ENCODE measurements at places on chromosomes 4 and X. TPM values are rescaled to one million over a fixed set of nuclear protein-coding genes. Genes with fewer than 3 reads are reported as not detected.

DNA sequence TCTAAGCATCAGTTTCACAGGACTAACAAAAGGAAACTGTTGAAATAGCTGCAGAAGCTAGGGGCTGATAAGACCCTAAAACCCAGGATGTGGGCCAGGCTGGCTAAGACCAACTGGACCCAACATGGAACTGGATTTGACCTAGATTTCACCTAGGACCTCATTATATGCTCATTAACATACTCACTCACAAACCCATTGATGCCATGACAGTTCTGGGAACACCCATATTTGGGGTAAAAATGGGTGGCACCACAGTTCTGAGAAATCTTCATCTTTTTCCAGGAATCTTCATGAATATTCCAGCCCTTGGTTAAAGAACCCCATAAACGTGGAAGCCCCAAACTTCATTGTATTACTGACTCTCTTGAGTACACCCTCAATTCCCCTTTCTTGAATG is 41.1 kb downstream of the HSD17B13 start:
- no peak for DNase-seq

PCDH7 gene
- 18.4 TPM for total RNA-seq

- no peak for DNase-seq
Measured at GRCh38 chr4:105470766-105471165, 3.1 kb downstream of the PPA2 start.

DNA sequence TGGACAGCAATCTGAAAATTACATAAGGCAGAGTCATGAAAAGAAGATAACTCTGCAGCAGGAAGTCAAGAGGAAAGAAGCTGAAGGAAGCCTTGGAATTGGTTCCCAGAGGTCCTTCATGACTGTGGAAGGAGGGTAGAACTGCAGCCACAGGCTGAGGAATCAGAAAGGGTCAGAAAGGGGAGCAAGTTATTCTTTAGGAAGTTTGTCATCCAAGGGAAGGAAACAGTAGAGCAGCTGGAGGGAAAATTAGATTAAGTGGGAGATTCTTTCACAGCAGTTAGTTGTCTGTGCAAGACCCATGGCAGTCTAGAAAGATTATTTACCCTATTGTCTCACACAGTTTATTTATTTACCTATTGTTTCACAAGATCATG is 9.3 kb upstream of the ADH1C start:
- DNase-seq: no peak

DNA sequence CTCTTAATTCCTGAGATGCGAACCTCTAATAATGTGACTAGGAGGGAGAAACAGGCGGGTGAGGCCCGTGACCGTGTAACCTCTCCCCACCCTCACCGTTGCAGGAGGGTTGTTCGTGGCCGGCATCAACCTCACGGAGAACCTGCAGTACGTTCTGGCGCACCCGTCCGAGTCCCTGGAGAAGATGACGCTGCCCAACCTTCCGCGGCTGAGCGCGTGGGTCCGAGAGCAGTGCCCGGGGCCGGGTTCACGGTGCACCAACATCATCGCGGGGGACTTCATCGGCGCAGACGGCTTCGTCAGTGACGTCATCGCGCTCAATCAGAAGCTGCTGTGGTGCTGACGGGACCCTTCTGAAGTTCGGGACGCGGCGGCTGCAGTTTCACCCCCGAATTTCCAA is 17.8 kb downstream of the PLCXD1 start:
- DNase-seq: no peak

SSX4B gene
- total RNA-seq: not detected

GRCh38 chr4:162201673-162202072 is 37.9 kb upstream of the FSTL5 start:
- no peak for DNase-seq

CT47B1 gene
- total RNA-seq: not detected

DNA sequence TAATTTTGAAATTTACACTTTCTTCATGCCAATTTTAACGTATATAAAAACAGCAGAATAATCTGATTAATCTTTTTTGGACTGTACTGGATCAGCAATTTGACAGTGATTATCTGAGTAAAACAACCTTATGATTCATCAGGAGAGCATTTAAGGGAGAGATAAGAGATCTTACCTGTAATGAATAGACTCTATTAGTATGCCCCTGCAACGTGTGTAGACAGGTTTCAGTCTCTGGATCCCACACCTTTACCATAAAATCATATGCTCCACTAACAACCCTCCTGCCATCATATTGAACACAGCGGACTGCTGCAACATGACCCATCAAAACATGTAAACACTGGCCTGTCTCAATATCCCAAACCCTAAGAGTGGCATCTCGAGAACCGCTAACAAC is 210.1 kb downstream of the FBXW7 start:
- DNase-seq: no peak

DNA sequence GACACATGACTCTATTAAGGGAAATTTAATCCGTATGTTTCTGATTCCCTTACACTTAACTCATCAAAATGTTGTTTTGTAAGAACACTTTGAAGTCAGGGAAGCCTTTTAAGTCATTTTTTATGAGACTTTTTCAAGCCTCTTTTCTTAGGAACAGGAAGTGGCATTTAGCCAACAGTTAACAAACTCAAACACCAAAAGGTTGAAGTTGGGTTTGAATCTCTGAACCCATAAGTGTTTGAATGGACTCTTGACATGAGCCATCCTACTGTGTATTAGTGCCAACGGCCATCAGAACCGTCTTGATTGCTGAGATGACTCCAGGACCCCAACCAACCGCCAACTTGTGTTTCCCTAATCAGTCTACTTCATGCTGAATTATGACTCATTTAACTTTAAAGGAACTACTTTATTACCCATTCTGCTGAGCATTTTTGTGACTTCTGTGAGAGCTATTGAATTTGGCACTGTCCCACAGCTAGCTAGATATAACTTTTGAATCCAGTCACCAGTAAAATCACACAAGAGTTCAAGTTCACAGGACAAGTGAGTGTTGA is 209.1 kb upstream of the FAT1 start:
- no peak for DNase-seq

PNPLA4 gene
- 31.8 TPM for total RNA-seq

- DNase-seq: no peak
Measured at GRCh38 chr4:184937745-184938144, 80.5 kb upstream of the HELT start.

DNA sequence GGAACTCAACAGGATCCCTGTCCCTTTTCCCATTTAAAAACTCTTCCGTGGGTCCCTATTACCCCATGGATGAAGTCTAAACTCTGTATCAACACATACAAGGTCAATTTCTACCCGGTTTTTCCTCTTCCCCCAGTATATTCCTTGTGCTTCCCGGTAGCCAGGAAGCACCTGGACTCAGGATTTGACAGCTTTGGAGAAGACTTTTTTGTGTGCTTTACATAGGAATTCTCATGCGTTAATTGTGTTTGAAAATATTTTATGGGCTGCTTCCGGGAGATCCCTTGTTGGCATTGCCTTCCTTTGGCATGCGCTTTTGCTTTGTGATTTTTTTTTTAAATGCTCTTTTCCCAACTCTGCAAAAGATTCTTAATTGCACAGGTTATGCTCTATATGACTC is 7.2 kb downstream of the SMS start:
- DNase-seq: no peak

RAB40AL gene
- total RNA-seq: 2.3 TPM

- DNase-seq: no peak
Measured at GRCh38 chr4:19317377-19317776, 934.3 kb upstream of the SLIT2 start.

- no peak for DNase-seq
Measured at GRCh38 chr4:9970399-9971011, 50.8 kb downstream of the SLC2A9 start.

GLOD5 gene
- not detected for total RNA-seq

DNA sequence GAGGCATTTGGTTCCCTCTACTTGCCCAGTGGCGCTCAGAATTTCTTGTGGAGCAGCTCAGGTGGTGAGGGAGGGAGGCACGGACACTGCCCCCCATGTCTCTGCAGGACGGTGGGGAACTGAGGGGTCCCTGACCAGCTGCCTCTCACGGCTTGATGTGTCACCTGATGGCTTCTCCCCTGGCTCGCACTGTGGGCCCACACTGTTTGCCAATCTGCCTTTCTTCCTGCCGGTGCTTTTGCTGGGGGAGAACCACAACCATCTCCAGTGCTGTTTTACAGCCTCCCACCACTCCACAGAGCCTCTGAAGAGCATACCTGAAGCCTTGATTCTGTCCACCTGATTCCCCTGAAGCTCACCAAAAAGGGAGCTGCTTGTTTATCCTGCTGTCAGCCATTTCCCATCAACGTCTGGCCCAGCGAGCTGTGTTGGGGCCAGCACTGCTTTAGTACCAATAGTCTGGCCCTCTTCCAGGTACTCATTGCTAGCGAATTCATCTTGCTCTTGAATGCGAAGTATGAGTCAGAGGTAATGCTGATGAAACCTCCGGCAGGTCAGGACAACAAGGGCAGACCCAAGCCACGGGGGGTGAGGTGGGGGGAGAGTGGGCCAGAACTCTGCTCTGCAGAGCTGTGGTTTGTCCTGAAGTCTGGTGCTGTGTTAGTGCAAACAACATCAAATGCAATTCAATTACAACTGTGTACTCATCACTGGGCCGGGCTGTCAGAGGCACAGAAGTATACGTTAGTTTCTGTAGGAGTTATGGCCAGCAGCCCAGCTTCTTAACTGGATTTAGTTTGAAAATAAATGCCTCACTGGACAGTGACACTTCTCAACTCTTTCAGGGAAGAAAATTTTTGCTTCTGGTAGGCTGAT is 208.3 kb upstream of the JADE1 start:
- DNase-seq: peak; percentile 87

GRCh38 chr4:144203155-144203554 is 62.6 kb upstream of the GYPA start:
- no peak for DNase-seq

- no peak for DNase-seq
Measured at GRCh38 chr4:16694173-16694883, 204.1 kb downstream of the LDB2 start.

DNA sequence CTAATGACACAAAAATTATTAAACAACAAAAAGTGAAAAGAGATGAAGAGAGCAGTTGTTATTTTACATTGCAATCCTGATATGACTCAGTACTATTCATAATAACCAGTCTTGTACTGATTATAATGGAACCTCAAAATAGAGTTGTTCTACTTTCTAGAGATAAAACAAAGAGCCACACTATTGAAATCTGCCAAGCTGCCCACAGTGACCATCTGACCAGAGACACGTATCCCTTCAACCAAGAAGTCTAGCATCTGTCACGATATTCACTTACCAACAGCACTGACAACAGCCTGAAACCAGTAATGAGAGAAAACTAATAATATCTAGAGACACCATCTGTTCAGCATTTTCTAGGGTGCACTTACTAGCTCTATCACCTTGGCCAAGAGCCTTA is 466.7 kb downstream of the NKX6-1 start:
- no peak for DNase-seq

DNA sequence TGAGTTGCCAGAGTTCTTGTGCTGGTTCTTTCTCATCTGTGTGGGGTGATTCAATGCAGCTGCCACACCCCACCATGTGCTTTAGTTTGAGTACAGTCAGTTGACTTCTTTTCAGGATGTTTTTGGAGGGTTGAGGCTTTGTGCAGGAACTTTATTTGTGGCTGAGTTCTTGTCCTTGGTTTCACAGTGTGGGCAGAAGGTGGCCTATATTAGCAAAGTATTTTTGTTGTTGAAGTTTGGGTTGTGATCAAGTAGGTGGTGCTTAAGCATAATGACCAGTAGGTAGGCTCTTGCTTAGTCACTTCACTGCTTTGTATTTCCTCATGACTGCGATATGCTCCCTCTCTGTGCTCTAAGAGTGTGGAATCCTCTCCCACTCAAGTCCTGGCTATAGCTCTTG is 80.3 kb downstream of the ARHGAP24 start:
- no peak for DNase-seq

- DNase-seq: no peak
Measured at GRCh38 chr4:184765473-184766340, 31.8 kb upstream of the CENPU start.

LANCL3 gene
- 1.9 TPM for total RNA-seq

DNA sequence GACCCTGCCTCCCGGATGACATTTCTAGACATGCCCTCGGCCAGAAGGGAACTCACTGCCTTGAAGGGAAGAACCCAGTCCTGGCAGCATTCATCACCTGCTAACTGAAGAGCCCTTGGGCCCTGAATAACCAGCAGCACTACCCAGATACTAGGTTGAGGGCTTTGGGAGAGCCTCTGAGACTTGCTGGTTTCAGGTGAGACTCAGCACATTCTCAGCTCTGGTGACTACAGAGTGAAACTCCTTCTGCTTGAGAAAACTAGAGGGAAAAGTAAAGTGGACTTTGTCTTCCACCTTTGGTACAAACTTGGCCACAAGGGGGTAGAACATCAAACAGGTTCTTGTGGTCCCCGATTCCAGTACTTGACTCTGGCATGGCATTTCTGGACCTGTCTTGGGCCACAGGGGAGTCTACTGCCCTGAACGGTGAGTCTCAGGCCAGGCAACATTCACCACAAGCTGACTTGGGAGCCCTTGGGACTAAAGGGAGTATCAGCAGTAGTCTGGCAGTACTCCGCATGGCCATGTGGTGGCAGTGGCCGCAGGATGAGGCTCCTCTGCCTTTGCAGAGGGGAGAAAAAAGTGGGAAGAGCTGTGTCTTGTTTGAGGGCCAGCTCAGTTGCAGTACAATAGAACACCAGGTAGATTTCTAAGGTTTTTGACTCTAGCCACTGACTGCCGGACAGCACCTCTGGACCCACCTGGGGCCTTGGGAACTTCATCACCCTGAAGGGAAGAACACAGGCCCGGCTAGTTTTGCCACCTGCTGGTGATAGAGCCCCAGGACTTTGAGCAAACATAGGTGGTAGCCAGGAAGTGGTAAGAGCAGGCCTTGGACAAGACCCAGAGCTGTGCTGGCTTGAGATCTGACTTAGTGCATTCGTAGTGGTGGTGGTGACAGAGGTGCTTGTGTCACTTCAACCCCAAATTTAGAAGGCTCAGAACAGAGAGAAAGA is 414.8 kb downstream of the OPHN1 start:
- DNase-seq: no peak

DKK2 gene
- 4.4 TPM for total RNA-seq

PTPN13 gene
- 158 TPM for total RNA-seq

GRCh38 chr4:139175646-139176301 is 1.2 kb downstream of the ELF2 start:
- no peak for DNase-seq

- no peak for DNase-seq
Measured at GRCh38 chr4:6582889-6583490, 8.0 kb downstream of the MAN2B2 start.

ZNF630 gene
- 5.4 TPM for total RNA-seq

DNA sequence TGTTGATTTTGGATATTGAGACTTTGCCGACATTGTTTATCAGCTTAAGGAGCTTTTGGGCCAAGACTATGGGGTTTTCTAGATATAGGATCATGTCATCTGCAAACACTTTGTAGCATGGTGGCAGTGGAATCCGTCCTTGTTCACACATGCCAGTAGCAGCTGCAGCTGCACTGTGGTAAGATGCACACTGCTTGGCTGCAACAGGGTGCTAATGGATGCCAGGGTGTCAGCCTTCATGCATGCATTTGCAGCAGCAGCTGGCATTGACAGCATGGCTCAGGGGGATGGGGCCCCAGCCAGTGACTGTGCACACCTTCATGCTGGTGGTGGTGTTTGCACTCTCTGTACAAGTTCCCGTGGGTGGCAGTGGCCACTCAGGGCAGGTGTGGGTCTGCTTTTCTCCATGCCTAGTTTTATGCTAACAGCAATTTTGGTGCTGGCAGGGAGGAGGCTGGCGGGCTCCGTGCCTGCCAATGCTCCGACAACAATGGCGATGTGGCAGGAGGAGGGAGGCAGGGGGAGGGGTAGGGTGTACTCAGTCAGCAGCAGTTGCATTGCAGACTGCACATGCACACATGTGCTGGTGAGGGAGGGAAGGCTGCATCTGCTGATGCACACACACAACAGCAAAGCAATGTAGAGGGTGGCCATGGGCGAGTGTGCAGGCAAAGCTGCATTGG is 37.5 kb downstream of the BEX3 start:
- DNase-seq: no peak

GRCh38 chrX:136112286-136112685 is 35.0 kb upstream of the FHL1 start:
- no peak for DNase-seq

Data from ureter (tissue), 1 donor.